ENCODE measurements at places on chromosomes 1 and 21. TPM values are rescaled to one million over a fixed set of nuclear protein-coding genes. Genes with fewer than 3 reads are reported as not detected.

The MYOCOS gene
- not detected for polyA plus RNA-seq

The TNFRSF8 gene
- 0.22 TPM for polyA plus RNA-seq

DNA sequence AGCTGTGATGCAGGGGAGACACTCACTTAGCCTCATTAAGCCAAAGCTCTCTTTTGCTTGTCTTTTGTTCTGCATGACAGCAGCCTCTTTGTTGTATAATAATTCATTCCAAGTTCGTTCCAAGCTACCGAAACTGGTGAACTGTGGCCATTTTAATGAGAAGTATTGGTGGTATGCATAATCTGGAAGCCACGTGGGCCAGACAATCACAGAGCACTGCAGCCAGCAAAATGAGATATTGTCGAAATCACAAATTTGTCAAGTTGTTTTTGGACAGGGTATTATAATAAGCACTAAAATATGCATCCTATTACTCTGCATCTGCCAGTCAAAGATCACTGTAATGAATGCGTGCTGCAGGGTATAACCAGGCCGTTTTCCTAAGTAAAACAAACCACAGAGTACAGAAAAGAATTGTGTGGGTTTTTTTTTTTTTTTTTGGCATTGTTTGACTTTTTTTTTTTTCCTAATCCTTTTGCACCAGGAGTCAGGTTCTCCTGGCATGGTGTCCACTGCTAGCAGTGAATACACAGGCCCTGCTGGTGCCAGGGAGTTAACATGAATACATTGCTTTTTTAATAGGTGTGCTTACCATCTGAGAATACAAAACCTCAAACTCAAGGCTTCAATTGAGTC, 423.9 kb downstream of the PTBP2 start:
- DNase-seq: no peak

The TMEM269 gene
- polyA plus RNA-seq: 0.83 TPM

- DNase-seq: no peak
Observed at GRCh38 chr1:50976111-50976889, 6.3 kb downstream of the CDKN2C start.

- peak; percentile 1 for DNase-seq
Observed at GRCh38 chr1:95384567-95384966, 150.6 kb downstream of the RWDD3 start.

DNA sequence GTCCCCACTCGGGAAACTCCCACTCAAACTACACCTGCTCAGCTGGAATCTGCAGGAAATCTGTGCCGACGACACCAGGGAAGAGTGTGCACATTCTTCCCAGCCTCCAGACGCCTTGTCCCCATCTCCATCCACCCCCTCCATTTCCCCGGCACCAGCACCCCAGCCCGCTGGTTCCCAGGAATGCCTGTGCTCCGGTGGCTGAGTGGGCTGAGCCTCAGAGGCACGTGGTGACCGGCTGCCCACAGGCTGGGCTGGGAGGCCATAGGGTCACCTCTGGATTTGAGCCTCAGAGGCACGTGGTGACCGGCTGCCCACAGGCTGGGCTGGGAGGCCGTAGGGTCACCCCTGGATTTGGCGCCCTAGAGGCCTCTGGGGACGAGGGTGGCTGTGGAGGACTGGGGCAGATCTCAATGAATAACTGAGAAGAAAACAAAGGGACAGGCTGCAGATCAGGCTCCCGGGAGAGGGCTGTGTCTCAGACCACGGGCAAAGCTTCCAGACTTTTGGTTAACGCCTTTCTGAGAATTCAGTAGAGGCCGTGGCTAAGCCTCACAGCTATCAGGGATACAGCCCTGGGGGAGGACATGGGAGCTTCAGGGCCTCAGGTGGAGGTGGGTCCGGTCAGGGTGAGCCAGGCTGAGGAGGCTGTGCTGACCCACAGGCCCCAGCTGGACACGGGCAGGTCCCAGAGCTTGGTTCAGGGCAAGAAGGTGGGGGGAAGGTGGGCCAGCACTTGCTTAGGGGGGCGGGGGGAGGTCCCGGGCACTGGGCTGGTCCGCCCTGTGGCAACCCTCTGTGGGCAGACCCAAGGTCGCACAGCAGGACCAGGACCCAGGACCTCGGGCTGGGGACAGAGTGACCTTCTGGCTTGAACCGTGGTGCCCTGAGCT, 17.3 kb upstream of the TTLL10 start:
- DNase-seq: no peak

DNA sequence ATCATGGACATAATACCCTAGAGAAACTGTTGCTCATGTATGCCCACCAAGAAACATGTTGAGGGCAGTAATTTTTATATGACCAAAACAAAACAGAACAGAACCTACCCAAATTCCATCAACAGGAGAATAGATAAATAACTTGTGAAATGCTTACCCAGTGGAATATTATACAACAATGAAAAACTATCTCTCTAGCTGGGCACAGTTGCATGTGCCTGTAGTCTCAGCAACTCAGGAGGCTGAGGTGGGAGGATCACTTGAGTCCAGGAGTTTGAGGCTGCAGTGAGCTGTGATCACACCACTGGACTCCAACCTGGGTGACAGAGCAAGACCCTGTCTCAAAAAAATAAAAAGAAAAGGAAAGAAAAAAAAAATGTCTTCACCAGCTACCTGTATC, 37.6 kb upstream of the RCSD1 start:
- no peak for DNase-seq

- no peak for DNase-seq
Observed at GRCh38 chr1:36653850-36654249, 171.1 kb upstream of the CSF3R start.

- DNase-seq: no peak
Observed at GRCh38 chr1:165887877-165888551, 60.6 kb downstream of the UCK2 start.

The KCNK2 gene
- polyA plus RNA-seq: 2.5 TPM

Data from forelimb muscle (tissue), 1 donor.